CD4-positive, CD25-positive, alpha-beta regulatory T cell (primary cell): ENCODE measurements at places on chromosomes 5 and 9. TPM values are rescaled to one million over a fixed set of nuclear protein-coding genes. Genes with fewer than 3 reads are reported as not detected.

DNA sequence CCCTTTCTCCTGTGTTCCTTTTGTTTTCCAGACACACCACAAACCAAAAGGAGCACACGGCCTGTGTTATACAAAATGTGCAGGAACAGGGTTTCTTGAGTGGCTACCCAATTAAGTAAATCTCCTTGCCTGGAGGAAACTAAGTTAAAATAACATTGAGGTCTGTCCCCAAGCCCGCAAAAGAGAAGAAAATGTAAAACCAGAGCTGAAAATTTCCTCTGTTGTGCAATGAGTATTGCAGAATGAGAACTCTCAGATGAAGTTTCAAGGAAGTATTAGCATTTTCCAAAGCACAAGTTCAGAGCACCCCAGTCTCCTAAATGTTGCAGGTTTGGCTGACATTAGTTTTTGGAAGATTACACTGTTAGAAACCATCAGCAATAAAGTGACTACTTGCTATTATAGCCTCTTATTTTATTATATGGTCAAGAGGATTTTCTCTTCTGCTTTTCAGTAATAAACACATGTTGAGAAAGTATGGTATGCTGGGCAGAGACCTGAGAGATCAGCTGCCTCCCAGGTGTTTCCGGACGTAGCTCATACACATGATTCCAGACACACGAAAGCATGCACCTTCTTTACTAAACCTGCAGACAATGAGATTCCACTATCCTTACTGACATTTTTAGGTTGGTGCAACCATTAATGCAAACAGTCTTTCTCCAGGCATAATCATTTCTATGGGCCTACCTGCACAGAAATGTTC lies 161.3 kb downstream of the SNCAIP start:
- DNase-seq = no peak

- no peak for DNase-seq
These were observed 89.9 kb upstream of the GLIS3 start for GRCh38 chr9:4389755-4390154.

- DNase-seq = no peak
These were observed 564 bp upstream of the CCNH start for GRCh38 chr5:87413343-87413645.

Gene RMRP
- 6,542 TPM for total RNA-seq
